ENCODE measurements at places on chromosomes 3 and 15.

- no peak for DNase-seq
Observed at GRCh38 chr3:42544492-42545283, 37.1 kb downstream of the SEC22C start.

- DNase-seq, result no peak
Observed at GRCh38 chr3:2097641-2098191, 950 bp upstream of the CNTN4 start.

- DNase-seq, result no peak
Observed at GRCh38 chr3:154421083-154421482, 8.9 kb downstream of the GPR149 start.

DNA sequence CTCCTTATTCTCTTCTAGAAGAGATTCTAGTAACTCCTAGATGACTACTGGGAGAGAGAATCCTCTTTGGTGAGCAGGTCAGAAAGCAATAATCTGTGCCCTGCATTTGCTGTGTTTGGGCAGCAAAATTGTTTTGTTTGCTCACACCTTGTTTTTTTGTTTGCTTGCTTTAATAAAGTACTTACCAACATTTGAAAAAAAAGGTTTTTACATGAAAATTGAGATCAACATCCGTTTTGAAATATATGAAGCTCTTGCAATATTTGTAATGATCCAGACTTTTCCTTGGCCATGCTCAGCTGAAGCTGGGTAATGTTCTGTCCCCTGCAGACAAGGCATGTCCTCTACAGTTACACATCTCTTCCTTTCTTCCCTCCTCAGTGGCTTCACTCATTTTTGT is 62.2 kb downstream of the DIPK2A start:
- no peak for DNase-seq

DNA sequence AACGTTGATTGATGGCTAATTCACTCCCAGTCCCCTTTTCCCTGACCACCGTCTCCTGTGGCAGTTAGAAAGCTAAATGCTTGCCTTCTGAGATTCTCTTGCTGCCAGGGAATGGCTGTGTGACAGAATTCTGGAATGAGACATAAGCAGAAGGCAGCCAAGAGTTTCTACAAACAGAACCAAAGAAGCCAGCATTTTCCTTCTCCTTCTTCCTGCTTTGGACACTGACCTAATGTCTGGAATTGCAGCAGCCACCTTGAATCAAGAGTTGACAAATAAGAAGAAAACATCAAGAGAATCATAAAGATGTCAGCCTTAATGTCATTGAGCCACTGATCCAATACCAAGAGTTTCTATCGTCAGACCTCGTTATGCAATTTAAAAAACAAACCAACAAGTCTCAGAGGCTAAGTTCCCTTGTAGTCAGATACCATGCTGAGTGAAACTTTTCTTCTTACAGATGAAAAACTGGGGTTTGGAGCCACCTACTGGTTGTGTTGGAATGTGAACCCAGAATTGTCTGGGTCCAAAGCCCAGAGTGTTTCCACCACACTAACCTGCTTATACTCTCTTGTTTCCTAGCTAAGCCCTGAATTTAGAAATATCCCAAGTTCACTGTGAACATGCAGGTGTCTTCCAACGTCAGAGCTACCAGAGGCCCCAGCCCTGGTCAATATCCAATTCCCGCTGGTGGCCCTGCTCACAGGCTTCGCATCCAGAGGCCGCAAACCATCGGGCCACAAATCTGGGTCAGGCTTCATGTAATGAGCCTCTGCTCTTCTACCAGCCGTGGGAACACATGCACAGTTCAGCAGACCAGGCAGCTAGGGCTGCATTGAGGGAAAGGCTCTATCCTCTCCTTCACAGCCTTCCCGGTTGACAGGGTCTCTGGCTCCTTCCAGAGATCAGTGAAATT is 42.5 kb downstream of the MCF2L2 start:
- peak; percentile 35 for DNase-seq

- DNase-seq, result no peak
Observed at GRCh38 chr3:38404286-38404685, 49.4 kb upstream of the ACVR2B start.

GRCh38 chr3:195059006-195059350 is 212.0 kb downstream of the XXYLT1 start:
- no peak for DNase-seq

DNA sequence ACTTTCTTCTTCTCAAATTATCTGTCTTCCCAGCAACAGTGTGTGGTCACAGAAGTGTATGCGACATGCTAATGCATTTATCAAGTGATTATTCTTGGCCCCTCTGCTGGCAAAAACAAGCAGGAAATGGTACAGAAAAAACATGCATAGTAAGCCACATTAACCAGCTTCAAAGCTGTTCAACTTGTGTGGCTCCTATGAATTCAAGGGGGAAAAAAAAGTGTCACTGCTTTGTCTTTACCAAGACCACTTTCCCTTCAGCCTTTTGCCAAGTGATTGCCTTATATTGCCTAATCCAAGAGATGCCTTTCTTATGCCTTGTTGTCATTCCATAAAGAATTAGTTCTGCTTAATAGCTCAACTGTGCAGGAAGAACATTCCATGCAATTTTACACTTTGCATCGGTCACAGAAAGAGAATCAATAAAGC is 39.1 kb downstream of the PRTG start:
- no peak for DNase-seq

DNA sequence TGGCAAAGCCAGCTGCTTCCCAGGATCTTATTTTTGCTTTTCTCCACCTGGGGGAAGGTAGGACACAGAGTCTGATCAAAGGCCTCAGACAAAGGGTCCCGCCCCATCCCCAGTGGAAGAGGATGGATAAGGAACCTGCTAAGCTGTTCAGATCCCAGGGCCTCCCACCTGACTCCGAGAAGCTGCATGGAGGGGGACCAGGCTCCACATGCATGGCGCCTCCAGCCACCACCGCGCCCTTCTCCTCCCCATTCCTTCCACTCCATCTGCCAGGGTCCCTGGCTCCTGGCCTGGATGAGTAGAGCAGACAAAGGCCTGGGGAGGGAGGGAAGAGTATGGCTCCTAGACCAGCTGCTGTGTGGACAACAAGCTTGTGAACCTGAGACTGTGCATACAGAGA is 20.0 kb upstream of the CRABP1 start:
- DNase-seq, result no peak

DNA sequence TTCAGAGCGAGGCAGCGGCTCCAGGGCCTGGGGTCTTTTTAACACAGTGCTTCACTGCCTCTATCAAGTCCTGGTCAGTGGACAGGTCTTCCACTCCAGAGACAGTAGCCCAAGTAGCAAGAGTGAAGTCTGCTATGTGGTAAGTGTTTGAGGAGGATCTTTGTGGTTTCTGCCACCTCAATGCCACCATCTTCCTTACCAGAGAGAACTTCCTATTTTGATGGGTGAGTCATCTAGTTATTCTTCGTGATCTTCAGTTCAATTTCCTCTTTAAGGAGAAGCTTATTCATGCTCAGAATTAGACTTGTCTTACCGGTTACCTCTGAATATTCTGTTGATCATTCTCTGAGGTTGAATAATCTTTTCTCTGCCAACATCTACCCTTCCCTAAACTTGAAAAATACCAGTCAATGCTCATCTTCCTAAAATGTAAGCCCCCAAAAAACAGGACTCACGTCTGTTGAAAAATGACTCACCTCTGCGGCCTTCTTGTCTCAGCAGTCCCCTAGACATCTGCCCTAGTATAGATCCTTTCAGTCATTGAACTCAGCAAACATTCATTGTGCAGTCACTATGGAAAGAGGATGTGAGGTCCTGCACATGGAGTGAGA is 32.2 kb upstream of the BCL6 start:
- DNase-seq, result peak; percentile 7

DNA sequence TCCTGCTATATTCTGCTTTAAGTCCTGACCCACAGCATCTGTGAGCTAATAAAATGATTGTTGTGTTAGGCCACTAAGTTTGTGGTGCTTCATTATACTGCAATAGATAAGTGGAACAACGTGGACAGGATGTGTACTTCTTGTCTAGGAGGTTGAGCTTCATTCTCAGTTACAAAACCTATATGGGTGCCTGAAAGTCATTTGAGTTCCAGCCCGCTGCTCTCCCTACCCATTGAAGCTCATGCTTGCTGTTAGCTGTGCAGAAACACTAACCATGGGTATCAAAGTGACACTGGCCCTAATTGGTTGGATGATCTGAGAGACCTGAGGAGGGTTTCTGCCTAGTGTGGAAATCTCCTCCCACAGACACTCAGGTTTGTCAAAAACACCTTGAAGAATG is 357.2 kb downstream of the PDCD6IP start:
- DNase-seq, result no peak

GRCh38 chr3:33186524-33187367 is 31.9 kb downstream of the SUSD5 start:
- no peak for DNase-seq

DNA sequence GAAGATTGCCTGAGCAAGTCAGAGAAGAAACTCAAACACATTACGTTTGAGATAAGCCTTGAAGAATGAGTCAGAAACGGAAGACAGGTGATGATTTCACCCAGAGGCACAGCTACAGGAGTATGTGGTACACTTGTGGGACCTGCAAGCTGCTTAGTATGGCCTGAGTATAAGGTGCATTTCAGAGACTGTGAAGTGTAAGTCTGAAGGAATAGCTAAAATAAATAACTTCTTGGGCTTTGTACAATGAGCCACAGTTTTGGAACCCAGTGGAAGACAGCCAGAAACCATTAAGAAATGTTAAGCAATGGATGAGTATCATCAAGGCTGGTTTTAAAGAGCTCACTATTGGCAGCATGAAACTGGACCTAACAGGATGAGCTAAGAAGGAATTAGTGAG is 826.2 kb downstream of the ROBO1 start:
- no peak for DNase-seq

DNA sequence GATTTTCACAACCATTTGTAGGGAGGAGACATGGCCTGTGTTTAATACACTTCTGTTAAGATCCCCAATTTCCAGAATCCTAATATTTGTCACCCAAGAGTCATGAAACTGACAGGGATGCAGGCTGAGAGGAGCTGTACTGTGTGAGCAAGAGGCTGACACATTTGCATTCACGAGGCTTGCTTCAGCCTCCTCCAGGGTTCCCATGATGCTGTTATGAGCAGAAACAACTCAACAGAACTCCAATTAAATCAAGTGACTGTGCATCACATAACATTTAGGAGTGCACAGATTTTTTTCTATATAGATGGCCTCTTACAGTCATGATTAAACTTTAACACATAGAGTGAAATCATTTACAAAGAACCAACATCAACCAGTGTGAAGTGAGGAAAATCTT is 292.3 kb upstream of the STT3B start:
- no peak for DNase-seq

DNA sequence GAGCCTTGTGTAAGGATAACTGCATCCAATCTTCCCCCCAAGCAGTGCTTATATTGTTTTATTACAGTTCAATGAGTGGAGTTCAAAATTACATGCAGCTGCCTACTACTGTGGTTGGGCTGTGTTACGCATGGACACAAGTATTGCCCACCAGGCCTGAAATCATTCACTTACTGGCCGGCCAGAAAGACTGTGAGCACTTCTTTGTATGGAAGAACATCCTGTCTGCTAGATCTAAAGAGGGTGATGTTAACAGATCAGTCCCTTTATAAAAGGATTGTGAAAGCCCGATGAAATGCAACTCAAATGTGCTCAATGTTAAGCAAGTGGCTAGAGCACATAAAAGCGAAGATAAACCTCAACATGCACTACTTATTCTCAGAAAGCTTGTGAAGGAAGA is 132.5 kb downstream of the FOXP1 start:
- no peak for DNase-seq

DNA sequence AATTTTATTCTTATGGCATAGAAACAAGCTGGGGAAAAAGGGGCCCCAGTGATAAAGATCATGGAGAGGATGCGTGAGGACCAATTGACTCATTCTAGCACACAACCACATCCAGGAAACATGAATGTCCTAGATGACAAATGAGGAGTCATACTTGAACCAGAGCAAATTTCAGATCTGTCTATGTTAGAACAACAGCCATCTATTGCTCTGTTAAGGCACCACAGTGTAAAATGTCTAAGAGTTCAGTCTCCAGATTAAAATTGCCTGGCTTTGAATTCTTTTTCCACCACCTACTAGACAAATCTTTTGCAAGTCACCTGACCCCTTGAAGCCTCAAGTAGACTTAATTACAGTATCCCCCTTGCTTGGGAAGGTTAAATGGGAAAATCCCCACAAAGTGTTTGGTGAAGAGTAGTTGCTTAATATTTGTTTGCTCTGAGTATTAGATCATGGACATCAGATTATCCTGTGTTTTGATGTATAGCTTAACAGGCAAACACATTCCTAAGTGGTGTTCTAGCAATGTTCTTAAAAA is 258.7 kb upstream of the TGFBR2 start:
- DNase-seq, result no peak

DNA sequence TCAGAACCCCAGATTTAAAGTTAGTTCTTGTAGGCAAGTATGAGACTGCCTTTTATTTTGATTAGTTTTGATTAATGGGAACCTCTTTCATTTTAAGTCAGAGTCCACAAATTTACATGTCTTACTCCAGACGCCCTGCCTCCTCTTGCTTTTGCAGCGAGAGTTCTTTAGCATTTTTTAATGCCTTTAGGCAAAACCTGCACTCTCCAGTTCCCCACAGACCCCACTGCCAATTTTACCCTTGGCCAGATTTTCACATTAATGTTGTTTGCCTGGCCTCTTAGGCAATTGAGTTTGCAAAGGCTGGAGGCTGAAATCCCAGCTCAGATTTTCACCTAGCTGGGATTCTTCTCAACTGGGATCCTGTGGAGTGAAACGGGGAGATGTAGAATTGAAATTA is 85.8 kb downstream of the GAP43 start:
- no peak for DNase-seq

GRCh38 chr3:76122007-76122406 is 336.7 kb upstream of the ZNF717 start:
- no peak for DNase-seq

DNA sequence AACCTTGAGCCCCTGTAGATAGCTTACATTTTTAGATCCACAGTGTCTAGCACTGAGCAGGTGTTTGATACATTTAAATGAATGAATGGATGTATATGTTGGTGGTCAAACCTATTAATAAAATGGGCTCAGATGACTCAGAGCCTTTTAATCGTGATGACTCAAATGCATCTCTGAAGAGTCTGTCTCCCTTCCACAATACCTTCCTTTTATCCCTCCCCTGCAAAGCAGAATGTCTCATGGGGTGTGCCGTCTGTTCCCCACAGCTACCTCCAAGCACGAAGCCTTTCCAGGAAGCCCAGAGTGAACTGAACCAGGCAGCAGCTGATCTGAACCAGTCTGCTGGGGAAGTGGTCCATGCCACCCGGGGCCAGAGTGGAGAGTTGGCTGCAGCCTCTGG is 303.5 kb upstream of the TPM1 start:
- no peak for DNase-seq

DNA sequence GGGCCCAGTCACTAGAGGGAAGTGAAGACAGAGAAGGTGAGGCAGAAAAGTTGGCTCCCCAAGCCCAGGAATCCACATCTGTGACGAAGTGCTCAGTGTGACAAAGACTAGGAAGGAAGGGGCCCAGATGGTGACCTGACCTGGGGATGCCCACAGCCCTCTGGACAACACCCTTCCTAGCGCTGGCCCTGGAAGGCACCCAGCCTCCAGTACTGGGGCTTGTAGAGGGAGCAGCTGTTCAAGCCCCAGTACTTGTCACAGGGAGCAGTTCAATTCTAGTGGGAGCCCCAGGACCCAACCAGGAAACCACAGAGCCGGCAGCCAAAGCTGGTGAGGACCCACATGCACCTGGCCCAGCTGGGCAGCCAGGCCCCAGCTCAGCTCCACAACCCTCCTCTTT is 190.8 kb downstream of the XXYLT1 start:
- DNase-seq, result no peak

GRCh38 chr15:82942691-82943090 is 9.8 kb downstream of the HOMER2 start:
- no peak for DNase-seq

- no peak for DNase-seq
Observed at GRCh38 chr3:65662095-65662494, 376.6 kb downstream of the MAGI1 start.

GRCh38 chr3:144053121-144053520 is 81.5 kb downstream of the DIPK2A start:
- no peak for DNase-seq

Measured in effector CD4-positive, alpha-beta T cell (primary cell).